ENCODE measurements at places on chromosomes 1 and 21. TPM values are rescaled to one million over a fixed set of nuclear protein-coding genes. Genes with fewer than 3 reads are reported as not detected.
A peak's percentile ranks its signal among the peaks of the same experiment; 100 is the strongest.

- DNase-seq: no peak
These were observed 593.1 kb downstream of the NUF2 start for GRCh38 chr1:163914785-163915413.

GRCh38 chr1:204104331-204105130 is 31.6 kb downstream of the SOX13 start:
- DNase-seq: peak; percentile 89

GRCh38 chr1:109256971-109257681 is 7.8 kb downstream of the CELSR2 start:
- DNase-seq: peak; percentile 88

Gene RIMKLA
- 0.88 TPM for total RNA-seq

- DNase-seq: no peak
These were observed 639.7 kb upstream of the USP24 start for GRCh38 chr1:55854911-55855310.

Gene PRELP
- total RNA-seq: not detected

Gene MYBPH
- 1.4 TPM for total RNA-seq

Gene PTGER3
- total RNA-seq: not detected

Gene SCNM1
- 47.4 TPM for total RNA-seq

DNA sequence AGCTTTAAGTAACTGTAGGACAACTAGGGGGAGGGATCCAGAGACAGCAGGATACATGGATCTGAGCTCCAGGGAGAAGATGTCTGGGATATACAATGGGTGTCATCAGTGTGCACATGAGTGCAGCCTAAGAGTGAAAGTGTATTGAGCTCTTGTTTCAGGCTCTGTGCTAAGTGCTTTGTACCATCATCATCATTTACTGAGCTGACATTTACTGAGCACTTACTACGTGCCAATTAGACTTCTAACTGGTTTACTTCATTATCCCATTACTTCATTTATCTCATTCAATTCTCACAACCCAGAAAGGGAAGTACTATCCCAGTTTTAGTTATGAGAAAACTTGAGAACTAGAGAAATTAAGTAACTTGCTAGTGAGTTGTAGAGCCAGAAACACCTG is 4.5 kb upstream of the KDM4A start:
- DNase-seq: no peak

DNA sequence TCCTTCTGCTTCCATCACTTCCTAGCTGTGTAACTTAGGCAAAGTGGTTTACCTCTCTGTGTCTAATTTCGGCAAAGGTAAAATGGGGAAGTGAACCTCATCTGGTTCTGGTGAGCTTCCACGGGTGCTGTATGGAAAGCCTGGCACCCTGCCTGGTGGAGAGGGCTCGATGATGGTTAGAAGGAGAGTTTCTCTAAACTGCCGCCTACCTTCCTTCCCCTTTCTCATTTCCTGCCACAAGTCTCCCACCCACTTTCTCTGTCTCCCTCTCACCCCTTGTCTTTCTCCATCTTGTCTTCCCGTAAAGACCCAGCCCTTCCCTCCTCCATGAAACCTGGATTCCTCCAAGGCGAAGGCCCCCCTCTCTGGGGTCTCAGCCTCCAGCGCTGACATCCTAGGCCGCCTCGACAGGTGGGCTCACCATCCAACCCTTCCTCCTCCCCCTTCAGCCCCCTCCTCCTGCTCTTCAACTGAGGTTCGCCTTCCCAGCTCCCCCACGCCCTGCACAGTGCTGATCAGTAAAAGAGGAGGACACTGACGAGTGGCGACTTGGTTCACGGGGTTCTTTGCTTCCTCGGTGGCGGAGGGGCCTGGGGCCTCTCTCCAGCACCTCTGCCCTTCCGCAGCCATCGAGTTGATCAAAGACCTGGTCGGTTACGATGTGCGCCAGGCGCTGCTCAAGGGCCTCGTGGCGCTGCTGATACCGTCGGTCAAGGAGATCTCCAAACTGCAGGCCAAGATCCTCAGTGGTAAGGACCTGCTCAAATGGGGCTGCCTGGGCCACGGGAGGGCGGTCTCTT is 7.3 kb downstream of the RNU5D-1 start:
- no peak for DNase-seq

- no peak for DNase-seq
These were observed 302.3 kb upstream of the PLD5 start for GRCh38 chr1:242826701-242827336.

Gene DNALI1
- 5.9 TPM for total RNA-seq

Gene LCE2A
- total RNA-seq: not detected

Gene MAGI3
- total RNA-seq: 7.3 TPM

DNA sequence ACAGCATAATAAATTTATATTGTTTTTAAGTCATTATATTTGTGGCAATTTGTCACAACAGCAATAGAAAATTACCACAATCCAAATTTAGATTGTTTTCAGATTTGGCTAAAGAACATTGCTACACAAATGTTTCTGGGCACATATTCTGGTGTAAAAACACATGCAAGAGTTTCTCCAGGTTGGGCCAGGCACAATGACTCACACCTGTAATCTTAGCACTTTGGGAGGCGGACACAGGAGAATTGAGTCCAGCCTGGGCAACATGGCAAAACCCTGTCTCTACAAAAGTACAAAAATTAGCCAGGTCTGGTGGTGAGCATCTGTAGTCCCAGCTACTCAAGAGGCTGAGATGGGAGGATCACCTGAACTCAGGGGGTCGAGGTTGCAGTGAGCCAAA is 8.4 kb downstream of the ERO1B start:
- DNase-seq: no peak

GRCh38 chr1:203559523-203559922 is 65.6 kb downstream of the OPTC start:
- peak; percentile 86 for DNase-seq

Gene GREM2
- total RNA-seq: not detected

Gene HCN3
- total RNA-seq: 0.36 TPM

Gene C1orf198
- total RNA-seq: 39.2 TPM

Gene GPR3
- 6.4 TPM for total RNA-seq

DNA sequence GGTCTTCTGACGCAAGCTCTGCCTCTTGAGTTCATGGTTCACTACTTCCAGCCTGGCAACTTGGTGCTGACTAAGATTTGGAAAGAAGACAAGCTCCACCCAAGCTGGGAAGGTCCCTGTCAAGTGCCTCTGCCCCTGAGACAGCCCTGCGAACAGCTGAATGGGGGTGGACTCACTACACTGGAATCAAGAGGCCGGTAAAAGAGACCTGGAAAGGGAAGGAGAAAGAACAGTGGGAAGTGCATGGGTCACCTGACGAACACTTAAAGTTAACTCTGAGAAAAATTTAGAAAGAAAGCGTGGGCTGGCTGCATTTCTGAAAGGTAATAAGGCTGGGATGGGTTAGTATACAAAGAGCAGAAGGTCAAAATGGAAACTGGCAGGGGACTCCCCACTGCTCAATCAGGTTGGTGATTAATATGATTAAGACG is 26.1 kb upstream of the ZNF496 start:
- peak; percentile 49 for DNase-seq

- no peak for DNase-seq
These were observed 8.0 kb downstream of the FCAMR start for GRCh38 chr1:206962272-206962671.

DNA sequence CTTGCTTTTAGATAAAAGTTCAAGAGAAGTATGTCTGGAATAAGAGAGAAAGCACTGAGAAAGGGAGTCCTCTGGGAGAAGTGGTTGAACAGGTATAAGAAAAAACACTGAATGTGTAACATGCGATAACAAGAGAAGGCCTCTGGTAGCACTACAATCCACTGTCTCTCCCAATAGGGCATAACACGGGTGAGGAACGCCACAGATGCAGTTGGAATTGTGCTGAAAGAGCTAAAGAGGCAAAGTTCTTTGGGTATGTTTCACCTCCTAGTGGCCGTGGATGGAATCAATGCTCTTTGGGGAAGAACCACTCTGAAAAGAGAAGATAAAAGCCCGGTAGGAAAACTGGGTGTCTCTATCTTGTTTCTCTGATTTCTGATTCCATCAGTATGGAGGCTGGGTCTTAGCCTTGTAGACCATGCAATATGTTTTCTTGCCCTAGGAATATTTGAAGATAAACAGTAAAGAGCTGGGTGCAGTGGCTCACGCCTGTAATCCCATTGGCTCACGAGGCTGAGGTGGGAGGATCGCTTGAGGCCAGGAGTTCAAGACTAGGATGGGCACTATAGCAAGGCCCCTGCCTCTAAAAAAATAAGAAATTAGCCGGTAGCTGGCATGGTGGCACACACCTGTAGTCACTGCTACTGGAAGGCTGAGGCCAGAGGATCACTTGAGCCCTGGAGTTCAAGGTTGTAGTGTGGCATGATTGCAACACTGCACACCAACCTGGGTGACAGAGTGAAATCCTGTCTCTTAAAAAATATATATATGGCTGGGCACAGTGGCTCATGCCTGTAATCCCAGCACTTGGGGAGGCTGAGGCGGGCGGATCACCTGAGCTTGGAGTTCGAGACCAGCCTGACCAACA is 40.4 kb downstream of the DAP3 start:
- DNase-seq: peak; percentile 63

DNA sequence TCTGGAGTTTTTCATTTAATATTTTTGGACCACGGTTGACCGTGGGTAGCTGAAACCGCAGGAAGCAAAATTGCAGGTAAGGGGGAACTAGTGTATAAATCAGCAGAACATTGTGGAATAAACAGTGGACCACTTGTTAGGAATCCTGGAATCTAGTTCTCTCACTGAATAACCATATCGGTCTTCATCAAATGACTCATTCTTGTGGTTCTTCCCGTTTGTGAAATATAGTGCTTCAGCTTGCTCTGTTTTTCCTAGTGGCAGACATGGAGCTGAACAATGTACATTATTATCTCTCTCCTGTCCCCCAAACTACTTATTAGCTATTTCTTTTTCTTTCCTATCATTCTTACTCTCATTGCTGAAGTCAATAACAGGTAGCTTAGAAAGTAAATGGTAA is 61.9 kb downstream of the HSPA13 start:
- DNase-seq: peak; percentile 23

GRCh38 chr1:37124501-37124900 is 90.2 kb upstream of the GRIK3 start:
- no peak for DNase-seq

DNA sequence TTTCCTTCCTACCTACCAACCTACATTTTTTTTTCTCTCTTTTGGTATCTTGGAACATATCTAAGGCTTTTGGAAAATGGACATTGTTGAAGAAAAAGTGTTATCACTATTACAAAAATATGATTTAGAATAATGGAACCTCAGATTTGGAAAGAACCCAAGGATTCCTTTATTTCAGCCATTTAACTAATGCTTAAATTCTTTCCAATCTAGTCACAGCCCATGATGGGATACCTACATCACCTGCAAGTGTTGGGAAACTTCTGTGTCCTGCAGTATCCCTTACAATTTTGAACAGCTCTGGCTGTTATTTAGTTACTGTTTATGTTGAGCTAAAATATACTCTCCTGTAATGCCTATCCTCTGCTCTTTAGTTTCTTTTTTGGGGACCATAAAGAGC is 22.3 kb upstream of the APOBEC4 start:
- DNase-seq: no peak

Gene RGS4
- 24.1 TPM for total RNA-seq

DNA sequence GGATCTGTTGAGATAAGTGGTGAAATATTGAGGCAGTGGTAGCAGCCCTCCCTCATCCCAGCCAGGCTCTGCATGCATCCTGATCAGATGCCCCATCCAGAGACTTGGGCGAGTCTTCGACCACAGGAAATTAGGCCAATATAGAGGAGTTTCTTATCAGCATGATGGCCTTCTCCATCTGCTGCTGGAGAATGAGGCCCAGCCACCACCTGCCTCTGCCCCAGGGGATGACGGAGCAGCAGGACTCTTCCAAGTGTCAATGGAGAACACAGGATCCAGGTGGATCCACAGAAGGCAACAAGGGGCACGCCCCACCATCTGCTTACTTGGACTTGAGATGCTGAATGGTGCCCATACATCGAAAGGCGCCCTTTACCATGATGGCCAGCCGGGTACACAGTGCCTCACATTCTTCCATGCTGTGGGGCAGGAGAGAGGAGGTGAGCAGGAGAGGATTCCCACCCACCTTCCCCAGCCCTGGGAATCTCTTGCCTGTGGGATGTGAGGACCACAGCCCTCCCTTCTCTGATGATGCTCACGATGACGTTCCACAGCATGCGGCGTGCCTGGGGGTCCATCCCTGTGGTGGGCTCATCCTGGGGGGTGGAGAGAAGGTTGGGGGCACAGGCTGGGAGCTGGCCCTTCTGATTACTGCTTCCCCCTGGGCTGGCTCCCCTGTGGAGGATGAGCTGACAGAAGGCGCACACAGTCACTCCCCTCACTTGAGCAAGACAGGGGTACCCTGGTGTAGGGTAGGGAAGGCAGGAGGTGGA is 91.5 kb upstream of the GCLM start:
- DNase-seq: no peak

Gene SPRR2A
- total RNA-seq: not detected

All from RPMI7951 (cell line).